ENCODE measurements at places on chromosomes 16 and 17.

GRCh38 chr17:72696156-72696555, 396.3 kb downstream of the SLC39A11 start:
- DNase-seq, result no peak

DNA sequence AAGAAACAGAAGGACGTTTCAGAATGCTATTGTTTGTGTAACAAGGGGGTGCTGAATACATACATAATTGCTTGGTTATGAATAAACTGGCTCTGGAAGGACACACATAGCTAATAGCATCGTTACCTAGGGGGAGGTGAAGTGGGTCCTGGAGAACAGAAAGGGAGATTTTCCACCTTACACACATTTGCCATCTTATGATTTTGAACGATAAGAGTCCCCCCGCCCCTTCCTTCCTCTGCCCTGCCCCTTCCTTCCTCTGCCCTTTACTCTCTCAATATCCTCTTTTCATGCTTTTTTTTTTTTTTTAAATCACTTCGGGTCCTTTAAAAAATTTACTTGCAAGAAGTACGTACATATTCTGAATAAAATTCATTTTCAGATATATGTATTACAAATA, 902 bp upstream of the DHRS7B start:
- DNase-seq, result peak; percentile 12

- no peak for DNase-seq
These were observed 13.1 kb downstream of the CPSF4L start for GRCh38 chr17:73248532-73248931.

GRCh38 chr17:46883871-46884520, 32.6 kb downstream of the WNT9B start:
- DNase-seq, result no peak

DNA sequence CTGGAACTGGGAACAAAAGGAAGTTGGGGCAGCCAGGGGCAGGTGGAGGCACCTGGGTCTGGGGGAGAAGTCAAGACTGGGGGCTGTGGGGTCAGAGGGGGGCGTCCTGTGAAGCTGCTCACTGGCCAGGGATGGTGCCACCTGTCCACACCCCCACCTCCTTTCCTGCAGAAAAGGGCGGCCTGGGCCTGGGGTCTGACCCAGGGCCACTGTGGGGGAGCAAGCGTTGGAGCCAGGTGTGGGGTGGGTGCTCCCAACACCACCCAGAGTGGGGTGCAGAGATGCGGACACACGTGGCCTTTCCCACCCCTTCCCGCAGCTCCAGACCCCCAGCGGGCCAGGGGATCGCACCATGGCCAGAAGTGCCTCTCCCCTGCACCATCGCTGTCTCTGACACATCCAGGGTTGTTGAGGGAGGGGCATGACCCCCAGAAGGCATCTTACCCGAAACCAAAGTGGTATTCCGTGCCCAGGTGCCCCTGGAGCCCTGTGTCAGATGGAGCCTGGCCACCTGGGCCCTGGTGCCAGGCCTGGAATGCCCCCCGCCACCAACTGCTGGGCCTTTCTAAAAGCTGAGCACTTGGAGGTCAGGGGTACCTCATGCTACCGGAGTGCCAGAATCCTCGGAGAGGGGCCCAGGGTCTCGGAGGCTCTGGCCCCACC, 2.6 kb upstream of the SLC16A3 start:
- no peak for DNase-seq

DNA sequence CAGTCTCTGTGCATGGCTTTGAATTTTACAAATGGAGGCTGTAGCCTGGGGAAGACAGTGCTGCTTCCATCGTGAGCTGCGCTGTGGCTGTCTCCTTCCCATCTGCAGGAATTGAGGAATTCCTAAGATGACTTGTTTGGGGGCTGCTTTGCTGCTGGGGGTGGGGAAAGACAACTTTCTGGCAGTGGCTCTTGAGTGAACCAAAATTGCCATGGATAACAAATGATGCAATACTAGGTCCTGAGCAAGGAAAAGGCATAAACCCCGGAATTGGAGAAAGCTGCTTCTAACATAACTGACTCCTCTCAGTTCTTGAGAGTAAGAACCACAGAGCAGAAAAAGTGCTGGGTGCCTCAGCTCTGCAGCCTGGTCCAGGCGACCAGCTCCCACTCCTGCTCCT, 245.0 kb upstream of the RPL38 start:
- no peak for DNase-seq

DNA sequence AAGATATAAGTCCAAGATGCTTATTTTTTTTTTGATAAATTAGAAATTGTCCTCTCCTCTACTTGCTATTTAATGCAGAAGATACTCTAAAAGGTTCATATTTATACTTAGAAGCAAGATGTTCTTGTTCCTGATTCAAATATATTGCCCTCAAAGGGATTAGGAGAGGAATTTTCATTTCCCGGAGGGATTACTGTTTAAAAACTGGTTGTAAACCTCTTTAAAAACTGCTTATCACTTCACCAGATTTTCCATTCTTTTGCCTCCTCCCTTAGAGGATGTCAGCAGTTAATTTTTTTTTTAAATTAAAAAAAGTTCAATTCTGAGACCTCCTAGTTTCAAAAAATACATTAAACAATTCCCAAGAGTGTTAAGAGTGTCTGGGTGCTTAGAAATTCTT, 2.8 kb downstream of the TENT4B start:
- DNase-seq, result no peak

- DNase-seq, result peak; percentile 83
These were observed 4.5 kb downstream of the PMP22 start for GRCh38 chr17:15260376-15261257.

- no peak for DNase-seq
These were observed 772 bp downstream of the PFAS start for GRCh38 chr17:8249621-8250500.

- DNase-seq, result no peak
These were observed 4.5 kb upstream of the CMTM4 start for GRCh38 chr16:66701026-66701425.

GRCh38 chr16:13835387-13835786, 84.6 kb upstream of the ERCC4 start:
- no peak for DNase-seq

DNA sequence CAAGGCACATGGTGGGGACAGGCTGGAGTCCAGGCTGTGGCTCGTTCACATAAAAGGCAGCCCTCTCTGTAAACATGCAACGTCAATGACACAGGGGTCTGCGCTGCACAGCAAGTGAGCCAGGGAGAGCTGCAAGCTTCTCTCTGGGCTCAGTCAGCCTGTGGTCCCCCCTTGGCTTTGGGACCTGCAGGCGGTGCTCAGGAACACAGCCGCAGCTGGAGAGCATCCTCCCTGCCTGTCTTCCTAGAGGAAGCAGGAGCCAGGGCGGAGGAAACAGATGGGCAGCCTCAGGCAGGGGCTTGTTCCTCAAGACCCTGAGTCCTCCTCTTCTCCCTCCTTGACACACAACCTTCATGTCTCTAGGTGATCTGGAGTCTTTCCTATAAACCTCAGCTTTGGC, 228.0 kb downstream of the C16orf78 start:
- no peak for DNase-seq

- DNase-seq, result no peak
These were observed 157.3 kb upstream of the SDK2 start for GRCh38 chr17:73801455-73802100.

- DNase-seq, result no peak
These were observed 62.3 kb downstream of the GNA13 start for GRCh38 chr17:64994281-64994680.

GRCh38 chr17:6603744-6604325, 36.7 kb downstream of the KIAA0753 start:
- no peak for DNase-seq

DNA sequence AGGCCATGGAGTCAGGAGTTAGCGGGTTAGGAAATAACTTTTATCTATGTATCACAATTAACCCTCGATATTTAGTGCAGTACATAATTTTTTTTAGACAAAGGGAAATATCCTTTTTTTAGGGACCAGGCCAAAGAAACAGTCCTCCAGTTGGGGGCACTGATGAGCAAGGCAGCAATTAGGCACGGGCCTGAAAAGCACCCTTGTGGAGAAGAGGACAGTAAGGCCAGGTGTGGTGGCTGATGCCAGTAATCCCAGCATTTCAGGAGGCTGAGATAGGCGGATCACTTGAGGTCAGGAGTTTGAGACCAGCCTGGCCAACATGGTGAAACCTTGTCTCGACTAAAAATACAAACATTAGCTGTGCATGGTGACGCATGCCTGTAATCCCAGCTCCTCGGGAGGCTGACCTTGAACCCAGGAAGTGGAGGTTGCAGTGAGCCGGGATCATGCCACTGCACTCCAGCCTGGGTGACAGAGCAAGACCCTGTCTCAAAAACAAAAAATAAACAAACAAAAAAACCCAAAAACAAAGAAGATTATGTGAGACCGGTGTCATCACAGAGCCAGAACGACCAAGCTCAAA, 158.3 kb upstream of the NOL11 start:
- no peak for DNase-seq

DNA sequence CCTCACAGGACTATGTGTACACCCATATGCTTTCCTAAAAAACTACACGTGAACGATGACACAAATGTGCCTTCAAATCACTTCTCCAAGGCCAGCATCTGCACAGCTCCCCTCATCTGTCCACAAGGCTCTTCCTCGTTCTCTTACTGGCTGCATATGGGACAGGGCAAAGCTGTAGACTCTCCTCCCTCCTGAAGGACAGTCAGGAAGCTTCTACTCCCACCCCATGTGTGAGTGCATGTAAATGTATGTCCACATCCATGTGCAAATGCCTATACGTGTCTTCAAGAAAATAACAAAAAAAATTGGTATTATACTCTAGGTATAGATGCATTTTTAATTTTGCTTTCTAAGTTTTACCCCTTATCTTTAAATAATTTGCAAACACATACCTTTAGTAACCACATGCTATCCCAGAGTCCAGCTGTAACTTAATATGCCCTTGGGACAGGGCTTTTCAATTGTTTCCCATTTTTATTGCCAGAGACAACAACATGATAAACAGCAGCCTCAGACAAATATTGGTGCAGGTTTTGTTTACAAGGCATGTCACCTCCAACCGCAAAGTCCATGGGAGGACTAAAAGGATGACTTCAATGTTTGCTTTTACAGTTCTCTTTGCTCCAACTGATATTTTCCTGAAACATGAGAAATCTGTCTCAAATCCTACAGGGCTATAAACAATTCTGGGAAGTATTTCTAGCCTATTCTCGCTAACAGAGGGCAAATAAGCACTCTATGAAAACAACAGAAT, 31.6 kb upstream of the FAAP100 start:
- no peak for DNase-seq

GRCh38 chr16:87203060-87203656, 114.0 kb downstream of the C16orf95 start:
- peak; percentile 57 for DNase-seq

- no peak for DNase-seq
These were observed 74.2 kb downstream of the CPPED1 start for GRCh38 chr16:12729448-12729847.

DNA sequence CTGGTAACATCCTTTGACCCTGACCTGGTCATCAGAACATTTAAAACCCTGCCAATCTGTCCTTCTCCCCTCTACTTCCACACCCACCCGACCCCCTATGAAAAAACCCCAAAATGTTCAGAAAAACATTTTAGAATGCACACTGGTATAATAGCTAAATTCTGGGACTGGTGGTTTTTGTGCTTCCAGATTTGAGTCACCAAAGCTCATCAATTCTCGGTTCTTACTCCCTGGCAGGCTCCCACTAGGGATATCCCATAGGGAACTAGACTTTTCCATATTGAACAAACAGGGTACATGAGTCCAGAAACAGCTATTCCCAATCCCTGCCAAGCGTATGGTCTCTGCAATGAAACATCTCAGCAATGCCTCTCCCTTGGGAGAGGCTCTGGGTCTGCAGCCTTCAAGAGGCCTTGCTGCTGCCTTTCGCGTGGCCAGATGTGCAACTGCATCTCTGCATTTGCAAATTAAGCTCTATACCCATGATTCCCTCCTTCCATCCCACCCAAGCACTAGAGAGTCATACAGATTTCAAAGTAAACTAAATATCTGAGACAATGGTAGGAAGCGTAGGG, 67.7 kb downstream of the SMG6 start:
- no peak for DNase-seq

GRCh38 chr17:15180121-15180561, 85.0 kb downstream of the PMP22 start:
- no peak for DNase-seq

DNA sequence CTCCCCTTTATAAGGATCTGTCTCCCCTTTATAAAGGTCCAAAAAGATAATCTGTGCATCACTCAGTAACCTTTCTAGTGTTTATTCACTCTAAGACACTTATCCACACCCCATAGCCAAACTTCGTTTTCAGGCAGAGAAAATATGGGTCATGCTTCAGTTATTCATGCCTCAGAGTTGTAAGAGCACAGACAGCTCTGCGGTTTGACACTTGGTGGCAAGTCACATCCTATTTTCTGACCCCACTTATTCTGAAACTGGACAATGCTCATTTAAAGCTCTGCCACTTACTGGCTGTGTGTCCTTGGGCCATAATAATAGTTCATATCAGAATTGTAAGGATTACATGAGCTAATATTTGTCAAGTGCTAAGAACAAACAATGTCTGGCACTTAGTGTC, 2.0 kb upstream of the KRTAP2-1 start:
- DNase-seq, result no peak

- DNase-seq, result no peak
These were observed 17.1 kb downstream of the ACLY start for GRCh38 chr17:41901646-41902045.

GRCh38 chr16:75203096-75203495, 3.9 kb downstream of the CTRB2 start:
- no peak for DNase-seq

DNA sequence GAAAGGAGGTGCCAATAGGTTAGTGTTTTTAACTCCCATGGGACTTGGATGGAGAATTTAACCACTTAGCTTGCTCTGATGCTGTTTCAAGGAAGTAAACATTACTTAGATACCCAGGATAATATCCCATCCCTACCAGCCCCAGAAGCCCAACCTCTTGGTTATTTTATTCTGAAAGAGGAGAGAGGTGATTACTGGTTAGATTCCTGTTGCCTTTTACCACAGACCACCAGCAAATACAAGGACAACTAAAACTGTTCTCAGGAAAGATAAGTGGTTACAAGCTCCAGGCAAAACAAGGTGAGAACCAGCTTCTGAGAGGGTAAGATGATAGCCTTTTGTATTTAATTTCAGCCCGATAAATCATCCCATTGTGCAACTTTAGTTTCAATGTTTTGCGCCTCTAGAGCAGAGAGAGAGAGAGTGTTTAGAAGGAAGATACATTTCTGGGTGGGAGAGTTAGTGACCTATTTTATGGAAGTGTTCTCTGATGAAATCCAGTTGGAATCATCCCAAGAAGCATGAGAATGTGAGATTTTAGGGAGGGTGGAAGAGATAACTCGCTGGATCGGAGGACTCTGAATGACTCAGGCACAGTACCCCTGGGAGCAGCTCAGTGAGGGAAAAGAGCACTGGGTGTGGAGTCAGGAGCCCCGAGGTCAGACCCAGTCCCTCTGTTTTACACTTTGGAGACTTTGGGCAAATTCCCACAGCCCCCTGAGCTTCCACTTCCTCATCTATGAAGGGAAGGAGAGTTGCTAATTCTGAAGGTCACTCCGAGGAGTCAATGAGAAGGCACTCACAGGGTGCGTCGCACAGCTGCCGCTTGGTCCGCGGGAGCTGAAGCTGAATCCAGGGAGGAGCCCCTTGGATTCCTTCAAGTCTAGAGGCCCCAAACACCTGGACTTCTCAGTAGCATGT, 12.1 kb downstream of the GLP2R start:
- DNase-seq, result no peak

- DNase-seq, result no peak
These were observed 62.6 kb upstream of the ERN1 start for GRCh38 chr17:64192589-64192988.

- no peak for DNase-seq
These were observed 7.1 kb downstream of the MRM3 start for GRCh38 chr17:789160-789840.

GRCh38 chr17:34579017-34579946, at the start of gene TMEM132E:
Gene TMEM132E (plus strand): TSS chr17:34579582. CDS start chr17:34581077, 1,495 bp downstream.
- DNase-seq, result peak; percentile 20

All from tibial nerve (tissue), 4 donors.